ENCODE measurements at places on chromosomes 7 and 10.

DNA sequence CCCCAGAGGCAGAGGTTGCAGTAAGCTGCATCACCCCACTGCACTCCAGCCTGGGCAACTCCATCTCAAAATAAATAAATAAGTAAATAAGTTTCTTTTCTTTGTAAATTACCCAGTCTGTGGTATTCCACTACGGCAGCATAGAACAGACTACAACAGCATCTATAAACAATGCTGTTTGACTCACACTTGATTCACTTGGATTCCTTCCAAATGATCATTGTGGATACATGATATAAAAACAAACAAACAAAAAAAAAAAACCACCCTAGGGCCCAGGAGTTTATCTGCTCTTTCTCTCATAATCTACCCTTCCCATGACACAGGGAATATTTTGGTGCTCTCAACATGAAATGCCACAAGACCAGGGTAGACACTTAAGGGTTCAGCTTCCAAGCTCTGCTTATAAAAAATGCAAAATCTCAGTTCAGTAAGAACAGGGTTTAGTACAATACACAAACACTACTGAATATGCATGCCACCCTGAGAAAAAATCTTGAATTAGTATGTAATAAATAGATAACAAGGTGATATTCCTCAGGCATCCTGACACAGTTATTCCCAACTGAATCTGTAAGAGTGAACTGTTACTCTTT lies 200.9 kb downstream of the FAM107B start:
- DNase-seq, result no peak

GRCh38 chr10:71748671-71749191 lies 24.6 kb downstream of the VSIR start:
- peak; percentile 79 for DNase-seq

DNA sequence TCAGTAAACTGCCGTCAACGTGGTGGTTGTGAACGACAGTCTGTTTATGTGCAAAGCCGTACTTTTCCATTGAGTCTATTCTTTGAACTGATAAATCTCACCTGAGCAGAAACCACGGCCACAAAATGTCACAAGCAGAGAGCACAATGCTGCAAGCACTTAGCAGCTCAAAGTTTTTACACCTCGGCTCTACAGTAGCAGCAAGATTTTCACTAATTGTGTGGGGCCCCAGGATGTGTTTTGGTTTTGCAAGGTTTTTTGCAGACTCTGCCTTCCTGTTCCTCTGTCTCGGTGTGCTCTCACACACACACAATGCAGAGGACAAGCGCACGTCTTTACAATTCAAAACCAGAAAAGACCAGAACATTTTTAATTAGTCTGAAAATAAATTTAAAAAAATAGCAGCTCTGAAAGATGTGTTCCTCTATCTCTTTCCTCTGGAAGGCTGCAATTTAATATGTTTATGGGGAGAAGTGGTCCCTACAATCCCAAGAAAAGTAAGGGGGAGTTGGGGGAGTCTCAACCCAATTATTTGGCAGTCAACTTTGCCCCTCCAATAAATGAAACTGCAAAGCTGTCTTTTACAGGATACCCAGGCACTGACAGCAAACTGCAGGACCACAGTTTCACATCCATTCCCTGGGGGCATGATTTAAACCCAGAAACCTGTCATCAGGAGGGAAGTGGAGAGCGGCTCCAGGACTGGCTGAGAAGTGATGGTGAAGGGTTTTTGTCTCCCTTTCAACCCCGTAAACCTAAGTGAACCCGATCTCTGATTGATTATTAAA lies 73.8 kb upstream of the SFMBT2 start:
- DNase-seq, result peak; percentile 37

DNA sequence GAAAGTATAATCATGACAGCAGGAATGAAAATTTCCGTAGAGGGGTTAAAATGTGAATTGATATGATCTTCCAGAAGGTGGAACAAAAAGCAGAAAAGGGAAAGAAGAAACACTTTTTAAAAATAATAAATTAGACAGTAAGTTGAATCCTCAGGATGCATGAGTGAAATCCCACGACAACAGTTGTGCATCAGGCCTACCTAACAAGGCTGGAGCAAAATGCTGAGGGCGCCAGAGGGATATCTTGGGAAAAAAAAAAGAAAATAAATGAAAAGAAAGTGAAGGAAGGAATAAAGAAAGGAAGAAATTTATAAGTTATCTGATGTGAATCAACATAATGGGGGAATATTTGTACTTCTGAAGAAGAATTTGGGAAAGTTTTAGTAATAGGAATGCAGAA lies 13.0 kb upstream of the HUS1 start:
- no peak for DNase-seq

Data from activated naive CD8-positive, alpha-beta T cell treated with anti-CD3 and anti-CD28 coated beads, Interleukin-2, amount 50 U/mL, for 24 hours (primary cell).